ENCODE measurements at places on chromosomes 12 and 14. TPM values are rescaled to one million over a fixed set of nuclear protein-coding genes. Genes with fewer than 3 reads are reported as not detected.

- DNase-seq, result no peak
Observed at GRCh38 chr12:114209861-114210260, 196.1 kb downstream of the TBX5 start.

DNA sequence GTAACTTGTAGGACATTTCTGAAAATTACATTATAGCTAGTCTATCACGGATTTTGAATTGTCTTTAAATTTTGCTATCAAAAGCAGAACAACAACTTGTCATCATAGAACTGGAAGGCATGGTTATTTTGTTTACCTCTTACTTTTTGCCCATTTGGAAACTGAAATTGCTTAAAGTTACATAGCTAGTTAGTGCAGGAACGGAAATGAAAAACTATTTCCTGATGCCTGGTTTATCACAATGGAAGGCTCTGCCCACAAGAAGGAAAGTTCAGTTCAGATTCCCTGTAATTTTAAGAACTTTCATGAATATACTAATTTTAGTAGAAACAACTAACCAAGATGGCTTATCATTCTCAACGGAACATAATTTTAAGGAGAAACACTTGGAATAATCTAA is 427.7 kb downstream of the RAD51B start:
- no peak for DNase-seq

DNA sequence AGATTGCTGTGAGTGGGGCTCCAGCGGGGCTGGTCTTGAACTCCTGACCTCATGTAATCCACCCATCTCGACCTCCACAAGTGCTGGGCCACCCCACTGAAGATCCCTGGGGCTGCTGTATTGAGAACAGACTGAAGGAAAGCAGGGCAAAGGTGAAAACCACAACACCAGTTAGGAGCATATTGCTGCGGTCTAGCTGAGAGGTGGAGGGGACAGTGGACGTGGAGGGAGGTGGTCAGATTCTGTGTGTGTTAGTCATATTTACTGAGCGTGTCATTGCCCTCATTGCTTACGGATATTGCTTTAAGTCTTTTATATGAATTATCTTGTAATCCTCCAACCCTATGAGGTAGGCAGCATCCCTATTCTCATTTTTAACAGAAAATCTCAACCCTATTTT is 69.0 kb upstream of the OVCH1 start:
- DNase-seq, result no peak

Gene TMEM132C
- 1.8 TPM for total RNA-seq

GRCh38 chr12:66620026-66620425 is 58.9 kb downstream of the GRIP1 start:
- no peak for DNase-seq

- DNase-seq, result no peak
Observed at GRCh38 chr12:132411457-132411856, 78.5 kb upstream of the FBRSL1 start.

Gene SRGAP1
- 2.7 TPM for total RNA-seq

Gene USP44
- total RNA-seq, result 0.28 TPM

Gene SAMD15
- total RNA-seq, result 2.2 TPM

DNA sequence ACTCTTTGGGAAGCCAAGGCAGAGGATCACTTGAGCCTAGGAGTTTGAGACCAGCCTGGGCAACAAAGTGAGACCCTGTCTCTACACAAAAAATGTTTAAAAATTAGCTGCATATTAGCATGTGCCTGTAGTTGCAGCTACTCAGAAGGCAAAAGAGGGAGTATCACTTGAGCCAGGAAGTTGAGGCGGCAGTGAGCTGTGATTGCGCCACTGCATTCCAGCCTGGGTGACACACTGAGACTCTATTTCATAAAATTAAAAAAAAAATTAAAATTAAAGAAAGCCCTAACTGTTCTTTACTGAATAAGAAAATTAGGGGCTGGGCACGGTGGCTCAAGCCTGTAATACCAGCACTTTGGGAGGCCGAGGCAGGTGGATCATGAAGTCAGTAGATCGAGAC is 27.0 kb downstream of the SENP1 start:
- no peak for DNase-seq

Gene SSTR1
- not detected for total RNA-seq

DNA sequence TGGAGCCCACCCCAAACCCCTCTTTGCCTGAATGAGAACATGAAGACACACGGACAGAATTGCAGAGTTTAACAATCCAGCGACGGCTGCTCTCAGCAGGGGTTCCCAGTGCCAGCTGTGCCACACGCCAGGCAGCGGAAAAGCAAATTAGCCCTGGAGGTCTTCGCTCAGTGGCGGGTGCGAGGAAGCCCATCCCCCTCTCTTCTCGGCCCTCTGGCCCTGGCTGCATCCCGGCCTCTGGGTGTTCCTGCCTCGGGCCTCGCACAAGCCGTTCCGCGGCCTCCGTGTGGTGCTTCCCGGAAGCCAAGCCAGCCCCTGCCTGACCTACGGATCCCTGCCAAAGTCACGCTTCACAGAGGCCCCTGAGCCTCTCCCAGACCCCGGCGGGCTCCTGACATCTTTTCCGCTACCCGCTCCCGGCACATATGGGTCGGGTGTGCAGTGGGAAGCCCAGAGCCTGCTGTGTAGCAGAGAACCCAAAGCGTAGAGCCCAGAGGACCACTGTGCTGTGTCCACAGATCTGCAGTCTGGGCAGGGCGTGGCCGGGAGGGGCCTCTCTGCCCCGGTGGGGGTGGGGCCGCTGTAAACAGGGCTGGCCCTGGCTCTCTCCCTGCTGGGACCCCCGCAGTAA is 70.7 kb upstream of the GALNT9 start:
- no peak for DNase-seq

DNA sequence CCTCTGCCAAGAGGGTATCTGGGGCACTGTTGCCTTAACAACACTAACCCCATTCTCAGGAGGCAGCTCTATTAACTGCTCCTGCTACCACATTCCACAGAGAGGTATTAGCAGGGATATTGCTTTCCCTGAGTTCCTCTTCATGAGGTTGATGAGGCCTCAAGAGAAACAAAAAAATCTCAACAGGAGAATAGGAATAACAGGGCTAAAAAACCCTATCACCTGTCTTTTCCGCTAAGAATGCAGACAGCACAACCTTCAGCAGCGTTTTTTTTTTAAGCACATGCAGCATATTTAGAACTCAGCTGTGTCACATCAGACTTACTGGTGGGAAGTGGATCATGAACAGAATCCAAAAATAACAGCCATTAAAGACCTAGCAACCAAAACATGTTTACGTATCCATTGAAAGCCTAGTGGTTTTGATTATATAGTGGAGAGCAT is 29.2 kb downstream of the ATF7 start:
- DNase-seq, result peak; percentile 14

DNA sequence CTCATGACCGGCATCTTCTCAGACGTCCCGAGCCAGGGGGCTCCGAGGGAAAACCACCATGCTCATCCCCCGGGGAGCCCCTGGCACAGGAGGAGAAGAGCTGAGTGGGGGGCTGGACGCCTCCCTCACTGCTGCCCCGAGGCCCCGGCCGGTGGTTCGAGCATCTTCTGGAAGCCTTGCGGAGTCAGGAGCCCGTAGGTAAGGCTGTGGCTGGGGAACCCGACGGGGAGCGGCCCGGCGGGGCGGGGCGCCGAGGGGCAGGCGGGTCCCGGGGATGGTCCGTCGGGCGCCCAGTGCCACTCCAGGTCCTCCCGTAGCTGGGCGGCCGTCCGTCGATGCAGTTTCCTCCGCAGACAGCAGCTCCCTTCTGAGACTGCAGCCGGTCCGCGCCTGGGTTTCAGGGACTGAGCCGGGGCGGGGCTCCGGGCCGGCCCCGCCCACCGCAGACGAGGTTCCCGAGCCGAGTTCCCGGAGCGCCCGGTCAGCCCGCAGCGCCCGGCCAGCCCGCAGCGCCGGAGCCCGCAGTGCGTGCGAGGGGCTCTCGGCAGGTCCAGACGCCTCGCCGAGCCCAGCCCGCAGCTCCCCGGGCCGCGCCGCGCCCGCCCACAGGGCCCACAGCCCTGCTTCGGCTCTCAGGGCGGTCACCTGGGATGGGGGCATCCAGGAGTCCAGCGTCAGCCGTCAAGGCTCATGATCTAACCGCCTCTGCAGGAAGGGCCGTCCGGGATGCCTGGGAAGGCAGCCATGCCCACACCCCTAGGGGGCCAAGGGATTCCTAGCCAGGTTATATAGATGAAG is at the start of gene PGF:
PGF (minus strand) TSS at position 369 of the 798 bp plus-strand sequence; CDS start at position 14, 355 bp downstream.
- DNase-seq, result peak; percentile 84

DNA sequence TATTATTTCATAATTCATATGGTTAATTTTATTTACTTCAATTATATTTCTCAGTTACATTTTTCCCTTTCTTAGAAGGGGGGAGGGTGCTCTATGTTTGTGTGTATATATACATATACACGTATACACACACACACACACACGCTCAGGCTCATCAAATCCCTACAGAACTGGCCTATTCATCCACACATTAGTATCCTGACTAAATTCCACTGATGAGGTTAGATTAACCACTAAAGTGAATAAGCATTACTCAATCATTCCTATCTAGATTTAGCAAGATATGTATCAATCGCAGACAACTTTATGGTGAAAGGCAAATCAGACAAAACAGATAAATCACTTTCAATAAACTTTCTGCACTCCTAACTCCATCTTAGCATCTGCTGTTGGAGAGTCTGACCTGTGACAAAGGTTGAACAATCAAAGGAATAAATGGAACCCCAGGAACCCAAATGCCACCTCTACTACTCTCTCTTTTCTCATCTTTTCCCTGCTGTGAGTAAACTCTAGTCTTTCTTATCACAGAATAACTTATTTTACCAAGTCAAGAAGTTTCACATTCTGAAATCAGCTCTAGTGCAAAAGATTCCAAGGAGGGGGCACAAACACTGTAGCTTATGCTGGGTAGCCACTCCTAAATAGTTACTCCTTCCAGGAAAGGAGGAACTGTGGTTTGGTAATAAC is 67.6 kb downstream of the RALGAPA1 start:
- no peak for DNase-seq

DNA sequence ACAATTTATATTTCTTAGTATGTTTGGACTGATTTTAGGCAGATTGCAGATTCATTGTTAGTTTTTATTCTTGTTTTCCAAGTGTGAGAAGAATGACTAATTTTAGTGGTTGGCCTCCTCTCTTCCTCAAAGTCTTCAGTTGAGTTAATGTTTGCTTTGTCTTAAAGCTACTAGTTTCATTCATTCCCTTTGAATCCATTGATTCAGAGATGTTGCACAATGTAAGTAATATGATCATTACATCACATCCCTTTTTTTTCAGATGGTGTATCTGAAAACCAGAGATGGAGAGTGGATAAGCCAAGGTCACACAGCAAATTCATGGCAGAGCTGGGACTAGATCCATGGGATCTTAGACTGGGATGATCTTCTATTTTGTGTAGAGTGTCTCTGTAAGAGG is 577.5 kb downstream of the BCL11B start:
- DNase-seq, result no peak

Gene NKX2-1
- total RNA-seq, result not detected

Gene FLVCR2
- 1.8 TPM for total RNA-seq

Gene CLEC4A
- total RNA-seq, result 1.8 TPM

Gene CLEC1B
- total RNA-seq, result 1.2 TPM

Gene NR4A1
- 14.7 TPM for total RNA-seq

Gene IRAK3
- total RNA-seq, result 0.27 TPM

Gene DACT1
- total RNA-seq, result 259 TPM

- DNase-seq, result peak; percentile 79
Observed at GRCh38 chr14:70073924-70074566, 114.7 kb downstream of the SLC8A3 start.

Gene PRPH
- 0.53 TPM for total RNA-seq

GRCh38 chr12:91483471-91483985 is 300.9 kb upstream of the DCN start:
- DNase-seq, result no peak

Gene ITGA7
- total RNA-seq, result 101 TPM
